A673 (cell line): ENCODE measurements at places on chromosomes 13 and 19. TPM values are rescaled to one million over a fixed set of nuclear protein-coding genes. Genes with fewer than 3 reads are reported as not detected.

DNA sequence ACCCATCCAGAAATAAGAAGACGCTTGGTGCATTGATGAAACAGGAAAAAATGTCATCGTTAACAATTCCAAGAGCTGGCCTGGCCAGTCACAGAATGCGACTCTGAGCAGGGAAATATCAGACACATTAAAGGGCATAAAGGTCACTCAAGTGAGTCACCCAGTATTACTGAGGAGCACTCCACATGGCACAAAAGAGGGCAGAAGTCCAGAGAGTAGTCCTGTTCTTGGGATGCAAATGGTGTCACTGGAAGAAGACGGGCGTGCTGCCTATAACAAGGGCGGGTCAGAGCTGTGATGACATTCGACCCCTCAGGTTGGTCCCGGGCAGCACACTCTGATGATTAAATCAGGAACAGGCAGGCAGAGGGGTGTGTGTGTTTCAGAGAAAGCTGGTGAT is 720.3 kb downstream of the UQCRFS1 start:
- no peaks in the 10 kb centered on the region for H3K27me3 ChIP-seq
- H3K27ac ChIP-seq: no peak overlapping the region
- DNase-seq: no peak
- H3K4me3 ChIP-seq: no peak overlapping the region
- H3K36me3 ChIP-seq: no peaks in the 10 kb centered on the region

DNA sequence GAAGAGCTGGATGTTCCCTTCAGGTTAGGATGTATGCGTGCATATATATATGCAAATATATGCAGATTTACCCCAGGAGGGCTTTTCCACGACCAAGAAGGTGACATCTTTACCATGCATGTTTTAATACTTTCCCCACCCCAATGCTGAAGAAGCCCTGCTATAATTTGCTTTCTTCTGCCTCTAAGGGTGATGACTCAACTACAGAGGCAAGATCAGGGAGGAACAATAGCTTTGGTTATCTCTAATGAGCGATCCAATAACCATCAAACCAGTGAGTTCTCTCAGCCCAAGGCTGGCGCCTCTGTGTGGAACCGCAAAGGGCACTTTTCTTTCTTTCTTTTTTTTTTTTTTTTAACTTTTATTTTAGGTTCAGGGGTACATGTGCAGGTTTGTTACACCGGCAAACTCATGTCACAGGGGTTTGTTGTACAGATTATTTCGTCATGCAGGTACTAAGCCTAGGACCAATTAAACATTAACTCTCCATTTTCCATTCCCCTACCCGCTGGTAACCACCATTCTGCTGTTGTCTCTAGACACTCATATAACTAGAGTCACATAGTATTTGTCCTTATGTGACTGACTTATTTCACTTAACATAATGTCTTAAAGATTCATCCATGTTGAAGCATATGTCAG is 25.7 kb upstream of the UBE2L5 start:
- no peaks in the 10 kb centered on the region for H3K36me3 ChIP-seq
- no peak overlapping the region for H3K4me3 ChIP-seq
- H3K27me3 ChIP-seq: no peaks in the 10 kb centered on the region
- peak; percentile 45 for DNase-seq

DNA sequence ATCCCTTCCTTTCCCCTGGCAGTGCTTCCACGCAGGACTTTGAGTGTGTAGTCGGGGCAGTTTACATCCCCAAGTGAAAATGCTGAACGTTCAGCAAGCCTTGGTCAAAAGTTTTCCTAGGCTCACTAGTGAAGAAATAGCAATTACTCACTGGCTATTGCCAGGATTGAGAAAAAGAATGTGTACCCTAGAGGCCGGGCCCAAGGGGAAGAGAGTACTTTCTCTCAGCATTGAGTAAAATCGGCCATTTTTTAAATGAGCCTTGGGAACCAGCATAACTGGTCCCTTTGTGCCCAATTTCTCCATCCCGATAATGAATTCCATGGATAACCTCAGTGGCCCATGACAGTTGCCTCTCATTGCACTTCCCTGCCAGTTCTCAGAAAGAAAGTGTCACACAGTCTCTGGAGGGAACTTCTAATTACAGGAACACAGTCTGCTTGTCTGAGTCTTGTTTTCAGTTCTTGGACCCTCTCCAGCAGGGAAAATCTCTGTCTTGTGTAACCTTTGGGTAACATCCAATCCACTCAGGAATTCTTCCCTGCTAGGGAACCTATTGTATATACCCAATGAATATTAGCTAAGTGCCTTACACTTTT is 7.3 kb upstream of the OR7D2 start:
- H3K27ac ChIP-seq: no peak overlapping the region
- no peaks in the 10 kb centered on the region for H3K36me3 ChIP-seq
- no peaks in the 10 kb centered on the region for H3K4me1 ChIP-seq
- H3K27me3 ChIP-seq: no peaks in the 10 kb centered on the region

HIPK4 gene
- 0.15 TPM in 1 of 2 replicates, not detected in the other for total RNA-seq

- no peak overlapping the region for H3K4me3 ChIP-seq
- no peaks in the 10 kb centered on the region for H3K27me3 ChIP-seq
- H3K36me3 ChIP-seq: no peaks in the 10 kb centered on the region
- no peaks in the 10 kb centered on the region for H3K4me1 ChIP-seq
- DNase-seq: no peak
- H3K27ac ChIP-seq: no peak overlapping the region
Observed at GRCh38 chr19:28318469-28319179, 894.3 kb downstream of the UQCRFS1 start.

DNA sequence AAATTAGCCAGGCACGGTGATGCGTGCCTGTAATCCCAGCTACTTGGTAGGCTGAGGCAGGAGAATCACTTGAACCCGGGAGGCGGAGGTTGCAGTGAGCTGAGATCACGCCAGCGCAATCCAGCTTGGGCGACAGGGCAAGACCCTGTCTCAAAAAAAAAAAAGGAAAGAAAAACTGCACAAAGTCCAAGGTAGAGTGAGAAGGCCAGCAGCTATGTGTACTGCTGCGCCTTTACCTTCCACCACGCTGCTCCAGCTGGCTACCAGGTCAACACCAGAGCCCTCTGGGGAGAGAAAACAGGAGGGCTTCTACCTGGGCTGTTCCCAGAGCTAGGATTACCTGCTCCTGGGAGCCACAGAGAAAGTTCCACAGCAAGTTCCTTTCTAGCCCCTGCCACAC is 3.2 kb downstream of the ELL start:
- no peak overlapping the region for H3K27ac ChIP-seq
- no peak for DNase-seq
- no peaks in the 10 kb centered on the region for H3K27me3 ChIP-seq
- H3K4me3 ChIP-seq: no peak overlapping the region
- H3K36me3 ChIP-seq: no peaks in the 10 kb centered on the region

PCDH20 gene
- total RNA-seq: 1.9 and 2.1 TPM in 2 replicates

GRCh38 chr13:20198781-20199180 is 6.0 kb upstream of the GJB2 start:
- peaks cover 3% of the 10 kb centered on the region for H3K4me1 ChIP-seq
- DNase-seq: no peak
- H3K36me3 ChIP-seq: no peaks in the 10 kb centered on the region
- peaks cover 40% of the 10 kb centered on the region for H3K27me3 ChIP-seq

DNA sequence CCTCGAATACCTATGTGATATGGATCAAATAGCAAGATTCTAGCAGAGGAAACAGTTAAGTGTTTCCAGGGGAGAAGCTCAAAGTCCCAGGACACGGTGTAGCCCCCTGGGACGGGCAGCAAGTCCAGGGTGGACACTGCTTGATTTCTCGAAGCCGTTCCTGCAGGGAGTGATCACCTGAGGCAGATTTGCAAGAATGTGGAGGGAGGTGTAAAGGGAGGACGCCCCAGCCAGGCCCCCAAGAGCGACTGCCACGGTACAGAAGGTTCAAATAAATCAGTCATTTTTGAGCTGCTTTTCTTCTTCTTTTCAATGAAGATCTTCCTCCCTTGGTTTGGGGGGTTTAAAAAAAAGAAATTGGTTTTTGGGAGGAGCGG is 41.4 kb downstream of the KLF2 start:
- DNase-seq: no peak
- H3K27ac ChIP-seq: no peak overlapping the region
- H3K4me1 ChIP-seq: no peaks in the 10 kb centered on the region
- peaks cover 1% of the 10 kb centered on the region for H3K36me3 ChIP-seq
- no peaks in the 10 kb centered on the region for H3K27me3 ChIP-seq

DNA sequence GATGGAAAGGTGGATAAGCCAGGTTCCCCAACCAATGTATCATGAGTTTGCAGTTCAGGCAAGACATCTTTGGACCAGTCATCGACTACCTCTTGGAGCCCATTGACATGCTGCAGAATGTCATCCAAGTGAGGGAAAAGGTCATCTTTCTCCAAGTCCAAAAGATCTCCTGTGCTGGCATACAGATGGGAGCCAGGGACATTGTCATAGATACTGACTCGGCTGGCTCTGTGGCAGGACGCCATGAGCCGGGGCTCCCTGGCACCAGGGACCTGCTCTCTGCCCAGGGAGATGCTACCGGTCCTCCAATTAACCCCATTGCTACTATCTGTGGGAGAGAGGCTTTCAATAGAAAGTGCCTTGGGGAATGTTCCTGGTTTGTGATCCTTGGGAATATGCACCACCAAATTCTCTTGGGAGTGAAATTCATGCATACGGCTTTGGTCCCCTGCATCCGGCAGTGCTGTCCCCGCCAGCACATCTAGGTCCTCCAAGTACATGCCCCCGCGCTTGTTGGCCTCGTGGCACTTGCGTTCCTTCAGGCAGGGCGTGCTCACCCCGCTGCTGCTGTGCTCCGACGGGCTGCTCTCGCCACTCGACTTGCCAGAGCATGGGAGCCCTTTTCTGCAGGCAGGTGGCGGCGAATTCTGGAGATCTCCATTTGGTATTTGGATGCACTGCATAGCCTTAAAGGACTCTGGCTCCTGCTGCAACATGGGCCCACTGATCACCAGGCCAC is 113.0 kb downstream of the KL start:
- no peak for DNase-seq
- peaks cover 37% of the 10 kb centered on the region for H3K4me1 ChIP-seq
- H3K27me3 ChIP-seq: no peaks in the 10 kb centered on the region
- no peak overlapping the region for H3K4me3 ChIP-seq
- H3K27ac ChIP-seq: no peak overlapping the region
- peaks cover 58% of the 10 kb centered on the region for H3K36me3 ChIP-seq

DNA sequence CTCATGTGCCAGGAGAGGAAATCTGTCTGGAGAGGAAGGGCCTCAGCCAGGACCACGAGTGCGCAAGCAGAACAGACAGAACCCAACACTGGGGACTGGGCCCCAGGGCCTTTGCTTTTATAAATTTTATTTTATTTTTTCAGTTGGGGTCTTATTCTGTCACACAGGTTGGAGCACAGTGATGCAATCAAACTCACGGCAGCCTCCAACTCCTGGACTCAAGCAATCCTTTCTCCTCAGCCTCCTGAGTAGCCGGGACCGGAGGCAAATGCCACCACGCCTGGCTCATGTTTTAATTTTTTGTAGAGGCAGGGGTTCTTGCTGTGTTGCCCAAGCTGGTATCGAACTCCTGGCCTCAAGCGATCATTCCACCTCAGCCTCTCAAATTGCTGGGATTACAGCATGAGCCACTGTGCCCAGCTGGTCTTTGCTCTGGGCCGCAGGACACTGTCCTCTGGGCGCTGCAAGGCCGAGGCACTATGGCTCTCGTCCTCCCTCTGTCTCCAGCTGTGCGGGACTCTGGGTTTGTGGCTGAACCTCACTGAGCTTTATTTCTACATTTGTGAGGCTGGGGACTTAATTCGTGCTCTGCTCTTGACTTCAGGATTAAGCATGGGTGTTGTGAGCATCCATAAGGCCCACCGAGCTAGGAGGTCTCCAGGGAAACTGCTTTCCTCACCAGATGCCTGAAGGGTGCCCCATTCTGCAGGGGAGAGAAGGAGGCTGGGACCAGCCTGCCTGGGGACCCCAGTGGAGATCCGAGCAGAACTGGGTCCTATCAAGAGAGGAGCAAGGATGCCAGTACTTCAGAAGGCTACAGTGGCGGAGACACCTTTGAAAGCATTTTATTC is 144.2 kb upstream of the VSTM2B start:
- no peak overlapping the region for H3K27ac ChIP-seq
- H3K4me3 ChIP-seq: no peak overlapping the region
- no peaks in the 10 kb centered on the region for H3K36me3 ChIP-seq
- no peaks in the 10 kb centered on the region for H3K4me1 ChIP-seq
- no peaks in the 10 kb centered on the region for H3K27me3 ChIP-seq
- DNase-seq: no peak

GRCh38 chr19:17351815-17352435 is 14.6 kb downstream of the GTPBP3 start:
- H3K27ac ChIP-seq: no peak overlapping the region
- no peaks in the 10 kb centered on the region for H3K27me3 ChIP-seq
- H3K4me3 ChIP-seq: no peak overlapping the region
- H3K36me3 ChIP-seq: no peaks in the 10 kb centered on the region
- no peak for DNase-seq
- no peaks in the 10 kb centered on the region for H3K4me1 ChIP-seq

GRCh38 chr13:32224916-32225315 is 90.2 kb downstream of the ZAR1L start:
- H3K27ac ChIP-seq: no peak overlapping the region
- H3K27me3 ChIP-seq: no peaks in the 10 kb centered on the region
- no peak for DNase-seq
- H3K4me1 ChIP-seq: no peaks in the 10 kb centered on the region

DNA sequence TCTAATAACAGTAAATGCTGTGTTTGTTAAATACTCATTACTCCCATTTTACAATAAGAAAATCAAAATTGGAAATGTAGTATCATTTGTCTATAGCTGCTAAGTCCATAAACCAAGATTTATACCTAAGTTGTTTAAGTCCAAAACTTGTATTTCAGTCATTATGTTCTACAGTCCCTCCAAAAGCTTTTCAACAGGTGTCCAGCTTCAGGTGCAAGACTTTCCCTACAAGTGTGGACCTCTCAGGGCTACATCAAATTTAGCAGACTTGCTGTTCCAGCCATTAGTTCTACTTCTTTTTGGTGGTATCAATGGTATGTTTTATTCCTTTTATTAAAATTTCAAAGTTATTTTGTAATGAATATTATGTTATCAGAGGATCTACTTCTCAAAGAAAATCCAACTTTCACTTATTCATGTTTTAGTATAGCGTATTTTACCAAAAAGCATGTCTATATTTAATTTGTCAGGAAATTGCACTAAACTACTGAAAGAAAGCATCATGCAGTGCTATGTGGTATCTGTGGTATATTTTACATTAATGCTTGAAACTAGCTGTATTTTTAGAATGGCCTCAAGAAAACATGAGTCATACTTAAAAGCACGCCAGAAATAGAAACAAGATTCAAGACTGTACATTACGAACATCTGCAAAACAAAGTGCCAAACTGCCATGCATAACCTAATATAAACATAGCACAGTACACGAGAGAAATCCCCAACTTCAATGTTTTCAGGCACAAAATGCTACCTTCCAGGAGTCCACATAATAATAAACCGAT is 44.5 kb downstream of the VWA8 start:
- DNase-seq: peak; percentile 45
- no peak overlapping the region for H3K27ac ChIP-seq
- no peak overlapping the region for H3K4me3 ChIP-seq

DNA sequence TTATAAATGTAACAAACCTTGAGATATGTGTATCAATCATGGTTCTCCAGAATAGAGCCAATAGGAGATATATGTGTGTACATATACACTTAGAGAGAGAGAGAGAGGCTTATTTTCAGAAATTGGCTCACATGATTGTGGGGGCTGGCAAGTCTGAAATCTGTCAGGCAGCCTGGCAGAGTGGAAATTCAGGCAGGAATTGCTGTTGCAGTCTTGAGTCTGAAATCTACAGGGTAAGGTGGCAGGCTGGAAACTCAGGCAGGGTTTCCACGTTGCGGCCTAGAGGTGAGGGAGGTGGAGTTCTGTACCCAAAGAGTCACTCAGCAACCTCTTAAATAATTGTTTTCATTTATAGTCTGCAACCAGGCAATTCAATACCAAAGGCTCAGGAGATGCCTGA is 218.4 kb downstream of the B3GLCT start:
- H3K27ac ChIP-seq: no peak overlapping the region
- H3K36me3 ChIP-seq: no peaks in the 10 kb centered on the region
- no peak for DNase-seq
- no peaks in the 10 kb centered on the region for H3K4me1 ChIP-seq
- H3K27me3 ChIP-seq: no peaks in the 10 kb centered on the region
- no peak overlapping the region for H3K4me3 ChIP-seq
